CD4-positive, alpha-beta T cell treated with Interleukin-2 at 100 ng/mL for 4 hours (primary cell): ENCODE measurements at places on chromosomes 12 and 14.
A peak's percentile ranks its signal among the peaks of the same experiment; 100 is the strongest.

DNA sequence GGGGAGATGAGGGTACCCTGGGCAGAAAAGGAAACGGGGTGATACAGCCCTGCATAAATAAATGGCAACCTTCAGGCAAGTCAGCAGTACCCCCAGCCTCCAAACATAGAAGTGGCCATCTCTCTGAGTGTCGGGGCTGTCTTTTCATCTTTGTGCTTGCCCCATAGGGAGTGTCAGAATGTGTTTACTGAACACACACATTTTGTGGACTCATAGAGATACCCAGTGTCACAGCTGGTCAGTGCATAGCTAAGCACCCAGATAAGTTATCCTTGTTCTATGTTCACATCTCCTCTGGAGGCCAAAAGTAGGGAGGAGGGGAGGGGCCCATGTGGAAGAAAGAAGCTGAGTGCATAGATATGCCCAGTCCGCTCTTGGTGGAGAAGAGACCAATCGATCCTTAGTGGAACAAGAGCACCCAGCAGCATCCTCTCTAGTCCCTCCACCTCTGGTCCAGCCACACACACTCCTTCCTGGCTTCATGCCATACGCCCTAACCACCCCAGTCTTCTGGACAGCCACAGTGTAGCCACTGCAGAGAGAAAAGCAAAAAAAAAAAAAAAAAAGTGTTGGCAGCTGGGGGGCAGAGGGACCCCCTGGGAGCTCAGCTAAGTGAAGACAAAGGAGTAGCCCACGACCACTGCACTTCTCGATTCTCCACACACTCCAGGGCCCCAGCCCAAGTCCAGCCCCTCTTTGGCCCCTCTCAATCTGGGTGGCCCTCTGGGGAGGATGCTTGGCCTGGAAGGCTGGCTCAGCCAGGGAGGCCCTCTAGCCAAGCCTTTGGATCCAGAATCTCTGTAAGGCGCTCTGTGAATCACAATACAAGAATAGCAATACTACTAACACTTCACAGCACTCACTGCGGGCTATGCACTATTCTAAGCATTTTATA lies 2.6 kb downstream of the ITGA7 start:
- no peak for DNase-seq

GRCh38 chr14:26839481-26839880 lies 241.6 kb upstream of the NOVA1 start:
- no peak for DNase-seq

- no peak for DNase-seq
Observed at GRCh38 chr12:117538032-117538690, 176.7 kb upstream of the NOS1 start.

GRCh38 chr12:64877363-64878004 lies 53.0 kb downstream of the TBC1D30 start:
- DNase-seq: no peak

- DNase-seq: no peak
Observed at GRCh38 chr12:65155784-65156183, 13.6 kb upstream of the LEMD3 start.

- no peak for DNase-seq
Observed at GRCh38 chr12:111467092-111467856, 61.6 kb downstream of the SH2B3 start.

DNA sequence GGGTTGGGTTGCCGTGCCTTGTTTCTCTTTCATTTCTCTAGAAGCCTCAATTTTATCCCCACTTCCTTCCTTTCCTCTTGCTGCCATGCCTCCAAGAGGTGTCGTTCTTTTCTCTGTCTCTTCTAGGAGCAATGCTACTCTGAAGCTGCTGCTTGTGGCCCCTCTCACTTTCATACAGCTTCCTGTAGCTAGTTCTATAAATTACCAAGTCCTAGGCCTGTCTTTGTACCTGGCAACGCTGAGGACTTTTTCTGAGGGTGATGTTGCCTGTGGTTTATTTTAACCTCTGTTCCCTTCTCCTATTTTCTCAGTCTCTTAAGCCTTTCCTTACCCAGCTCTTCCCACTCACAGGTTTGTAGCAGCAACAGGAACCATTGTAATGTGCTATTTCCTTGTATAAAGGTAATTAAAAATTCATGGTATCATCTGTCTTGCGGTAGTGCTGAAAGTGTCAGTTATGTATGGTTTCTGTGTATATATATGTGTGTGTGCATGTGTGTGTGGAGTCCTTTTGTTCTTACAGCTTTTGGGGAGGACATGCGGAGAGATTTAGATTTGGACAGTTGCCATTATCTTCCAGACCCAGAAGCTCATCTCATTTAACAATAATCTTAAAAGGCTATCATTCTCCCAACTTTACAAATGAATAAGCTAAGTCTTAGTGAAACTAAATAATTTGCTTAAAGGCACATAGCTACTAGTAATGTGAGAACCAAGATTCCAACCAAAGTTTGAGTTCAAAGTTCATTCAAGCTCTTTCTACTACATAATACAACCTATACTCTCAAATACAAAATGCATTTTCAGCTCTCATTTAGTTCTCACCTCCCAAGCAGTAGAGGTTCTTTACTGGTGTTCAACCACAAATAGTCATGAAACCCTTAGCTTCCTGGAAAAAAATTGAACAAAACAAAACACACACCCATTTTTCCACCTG lies 43.8 kb downstream of the DDHD1 start:
- peak; percentile 56 for DNase-seq

GRCh38 chr12:85085066-85085465 lies 48.9 kb downstream of the LRRIQ1 start:
- DNase-seq: no peak

DNA sequence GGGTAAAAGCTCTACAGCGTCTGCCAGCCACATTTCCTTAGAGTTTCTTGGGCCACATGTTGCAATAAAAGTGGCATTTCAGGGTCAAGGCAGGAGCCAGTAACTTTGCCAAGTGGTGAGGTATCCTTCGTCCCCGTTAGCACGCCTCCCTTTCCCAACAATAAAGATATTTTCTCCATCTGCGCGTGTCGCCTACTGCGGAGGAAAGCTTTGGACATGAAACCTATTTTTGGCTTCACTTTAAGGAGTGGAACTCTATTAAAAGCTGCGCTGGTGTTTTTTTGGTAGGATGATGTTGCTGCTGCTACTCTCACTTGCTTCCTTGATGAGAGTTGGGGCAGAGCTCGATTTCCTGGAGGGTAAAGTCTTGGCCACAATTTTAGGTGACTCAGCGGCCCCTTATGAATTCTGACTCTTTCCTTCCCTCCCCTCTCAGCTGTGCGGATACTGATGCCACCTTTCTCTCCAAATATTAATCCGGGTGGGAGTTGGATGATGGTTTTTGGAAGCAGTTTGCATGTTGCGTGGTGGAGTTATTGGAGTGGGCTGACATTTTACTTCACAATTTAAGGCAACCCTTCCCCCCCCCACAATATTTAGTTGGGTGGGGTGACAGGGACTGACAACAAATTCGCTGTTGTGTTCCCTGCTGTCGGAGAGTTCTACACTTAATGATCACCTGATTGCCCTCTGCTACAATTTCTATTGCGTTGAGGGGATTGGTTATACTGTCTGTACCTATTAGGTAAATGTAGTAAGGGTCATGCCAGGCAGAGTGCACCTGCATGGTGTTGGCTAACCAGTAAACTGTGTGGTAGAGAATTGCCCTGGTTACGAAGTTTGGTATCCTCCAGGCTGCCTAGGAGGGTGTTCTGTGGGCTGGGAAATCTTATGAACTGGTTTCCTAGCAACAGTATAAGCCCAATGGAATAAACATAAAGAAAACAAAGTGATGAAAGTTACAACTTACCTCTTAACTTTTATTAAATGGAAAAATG lies 1.1 kb downstream of the CCDC91 start:
- peak; percentile 75 for DNase-seq

- DNase-seq: no peak
Observed at GRCh38 chr12:98416845-98417244, 98.5 kb upstream of the TMPO start.

GRCh38 chr12:93153321-93153720 lies 224.2 kb upstream of the EEA1 start:
- DNase-seq: no peak

DNA sequence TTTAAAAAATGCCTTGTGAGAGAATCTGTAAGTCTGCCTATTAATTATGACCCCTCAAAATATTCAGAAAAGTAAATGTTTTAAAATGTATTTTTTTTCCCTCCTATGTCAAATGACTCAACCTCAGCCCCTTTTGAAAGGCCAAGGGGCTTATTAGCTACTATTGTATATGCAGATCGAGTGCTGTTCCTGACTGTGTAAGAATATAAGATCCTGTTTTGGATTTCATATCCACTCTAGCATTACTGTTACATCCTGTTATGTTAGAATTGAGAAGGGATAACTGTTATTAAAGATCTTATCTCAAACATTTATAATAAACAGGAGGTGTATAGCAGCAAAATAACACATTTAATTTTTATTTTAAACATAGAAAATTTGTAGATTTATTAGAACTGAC lies 46.6 kb upstream of the TPH2 start:
- DNase-seq: no peak

- DNase-seq: no peak
Observed at GRCh38 chr12:9991876-9992275, 7.0 kb downstream of the CLEC1B start.

- no peak for DNase-seq
Observed at GRCh38 chr12:13205809-13206559, 9.5 kb downstream of the EMP1 start.
